Natural killer cell treated with Interleukin-12 subunit alpha and Interleukin-12 subunit beta and Interleukin-15 and Interleukin-18, amount 100 ng/mL, for 72 hours (primary cell): ENCODE measurements at places on chromosomes 6 and 20. TPM values are rescaled to one million over a fixed set of nuclear protein-coding genes. Genes with fewer than 3 reads are reported as not detected.

DNA sequence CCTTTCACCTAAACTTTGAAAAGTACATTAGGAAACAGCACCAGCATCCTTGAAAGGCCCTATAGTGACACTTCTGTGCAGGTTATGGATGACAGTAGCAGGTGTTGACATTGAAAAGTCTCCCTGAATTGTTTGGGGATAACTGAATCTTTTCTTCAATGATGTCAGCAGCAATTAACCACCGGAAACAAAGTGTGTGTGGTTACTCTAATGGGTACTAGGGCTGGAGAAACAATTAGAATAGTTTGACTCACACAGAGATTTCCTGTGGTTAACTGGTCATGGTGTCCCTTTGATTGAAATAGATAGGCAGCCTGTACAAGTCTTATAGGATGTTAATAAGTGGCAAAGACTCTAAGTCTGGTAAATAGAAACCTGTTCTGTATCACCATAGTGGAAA, 189.1 kb downstream of the TBX18 start:
- no peaks in the 10 kb centered on the region for H3K27me3 ChIP-seq
- peaks cover 2% of the 10 kb centered on the region for H3K4me1 ChIP-seq
- H3K4me3 ChIP-seq = no peak overlapping the region
- no peaks in the 10 kb centered on the region for H3K36me3 ChIP-seq
- no peak for DNase-seq

- H3K4me3 ChIP-seq = no peak overlapping the region
- H3K36me3 ChIP-seq = no peaks in the 10 kb centered on the region
- H3K4me1 ChIP-seq = peaks cover 23% of the 10 kb centered on the region
- peaks cover 2% of the 10 kb centered on the region for H3K27me3 ChIP-seq
- DNase-seq = no peak
- no peak overlapping the region for H3K27ac ChIP-seq
Observed at GRCh38 chr6:42729731-42730130, 7.3 kb upstream of the PRPH2 start.

- H3K27me3 ChIP-seq = peaks cover 4% of the 10 kb centered on the region
- H3K4me3 ChIP-seq = no peak overlapping the region
- H3K4me1 ChIP-seq = no peaks in the 10 kb centered on the region
Observed at GRCh38 chr6:147170269-147170668, 33.9 kb upstream of the STXBP5 start.

- no peak for DNase-seq
- no peaks in the 10 kb centered on the region for H3K4me1 ChIP-seq
- H3K4me3 ChIP-seq = no peak overlapping the region
- no peaks in the 10 kb centered on the region for H3K27me3 ChIP-seq
- H3K36me3 ChIP-seq = no peaks in the 10 kb centered on the region
Observed at GRCh38 chr6:140281236-140281635, 906.8 kb upstream of the CITED2 start.

DNA sequence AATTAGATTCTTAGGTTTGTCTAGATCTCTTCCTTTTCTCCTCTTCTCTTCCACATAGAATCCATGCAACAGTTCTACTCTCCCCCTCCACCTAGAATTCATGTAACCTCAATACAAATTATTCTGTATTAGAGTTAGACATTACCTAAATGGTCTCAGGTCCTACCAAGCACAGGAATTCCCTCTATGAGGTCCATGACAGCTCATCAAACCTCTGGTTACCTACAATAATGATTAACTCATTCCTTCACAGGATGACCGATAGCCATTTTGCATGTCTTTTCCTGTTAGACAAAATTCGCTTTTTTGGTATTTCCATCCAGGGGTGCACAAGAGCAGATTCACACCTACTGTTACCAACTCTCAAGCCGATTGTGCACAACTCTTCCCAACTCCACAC, 27.4 kb upstream of the BMP2 start:
- no peak overlapping the region for H3K27ac ChIP-seq
- no peak for DNase-seq
- H3K4me1 ChIP-seq = no peaks in the 10 kb centered on the region
- H3K27me3 ChIP-seq = peaks cover 6% of the 10 kb centered on the region
- H3K36me3 ChIP-seq = no peaks in the 10 kb centered on the region

GRCh38 chr6:156396068-156396771, 381.0 kb upstream of the ARID1B start:
- no peak for DNase-seq
- H3K4me1 ChIP-seq = peaks cover 18% of the 10 kb centered on the region
- peak overlapping the region; percentile 43 for H3K27ac ChIP-seq

GRCh38 chr6:160391419-160392116, 43.4 kb downstream of the SLC22A3 start:
- H3K36me3 ChIP-seq = peaks cover 6% of the 10 kb centered on the region
- H3K4me1 ChIP-seq = no peaks in the 10 kb centered on the region

DNA sequence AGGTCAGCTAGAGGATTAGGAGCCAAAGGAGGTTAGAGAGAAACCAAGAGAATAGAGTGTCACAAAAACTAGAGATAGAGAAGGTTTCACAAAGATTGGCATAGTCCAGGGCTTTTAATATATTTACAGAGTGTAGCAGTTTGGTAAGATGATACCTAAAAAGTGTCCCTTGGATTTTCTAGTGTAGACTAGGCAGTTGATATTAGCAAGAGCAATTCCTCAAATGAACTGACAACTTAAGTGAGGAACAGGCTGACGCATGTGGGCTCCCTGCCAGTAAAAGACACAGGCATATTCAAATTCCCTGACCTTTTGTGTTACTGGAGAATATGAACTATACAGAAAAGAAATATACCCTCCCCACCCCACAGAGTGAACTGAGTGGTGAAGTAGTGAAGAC, 40.1 kb downstream of the VTA1 start:
- no peak overlapping the region for H3K27ac ChIP-seq
- no peak overlapping the region for H3K4me3 ChIP-seq
- DNase-seq = no peak
- H3K36me3 ChIP-seq = peaks cover 11% of the 10 kb centered on the region
- peaks cover 4% of the 10 kb centered on the region for H3K4me1 ChIP-seq
- H3K27me3 ChIP-seq = no peaks in the 10 kb centered on the region

The TMC2 gene
- not detected for total RNA-seq

- H3K27ac ChIP-seq = no peak overlapping the region
- no peaks in the 10 kb centered on the region for H3K4me1 ChIP-seq
- no peaks in the 10 kb centered on the region for H3K36me3 ChIP-seq
- DNase-seq = no peak
- peaks cover 12% of the 10 kb centered on the region for H3K27me3 ChIP-seq
Observed at GRCh38 chr6:168666170-168666569, 225.2 kb downstream of the SMOC2 start.

The GSTA3 gene
- not detected for total RNA-seq

The TPBG gene
- total RNA-seq = 0.07 TPM

- H3K27me3 ChIP-seq = no peaks in the 10 kb centered on the region
- H3K4me1 ChIP-seq = peaks cover 54% of the 10 kb centered on the region
- peak overlapping the region; percentile 90 for H3K4me3 ChIP-seq
- peaks cover 40% of the 10 kb centered on the region for H3K36me3 ChIP-seq
Observed at GRCh38 chr6:25136854-25137253, 142.3 kb upstream of the CARMIL1 start.

DNA sequence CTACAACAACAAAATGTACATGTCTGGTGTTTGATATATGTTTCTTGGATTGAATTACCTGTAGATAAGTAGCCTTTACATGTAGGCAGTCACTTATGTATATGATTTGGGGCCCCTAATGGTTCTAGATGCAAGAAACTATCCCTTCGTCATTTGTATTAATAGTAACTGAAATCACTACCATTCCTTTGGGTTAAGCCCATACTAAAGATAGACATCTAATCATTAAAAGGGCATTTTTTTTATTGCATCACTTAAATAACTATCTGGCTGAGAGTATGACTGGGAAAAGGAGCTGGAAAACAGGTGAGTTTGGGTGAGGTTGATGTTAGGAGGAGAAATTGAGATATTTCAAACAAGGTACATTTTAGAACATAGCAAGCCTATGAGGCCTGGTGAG, 213.5 kb upstream of the PLN start:
- H3K27me3 ChIP-seq = no peaks in the 10 kb centered on the region
- H3K27ac ChIP-seq = no peak overlapping the region
- no peak overlapping the region for H3K4me3 ChIP-seq
- peaks cover 4% of the 10 kb centered on the region for H3K36me3 ChIP-seq
- no peak for DNase-seq
- no peaks in the 10 kb centered on the region for H3K4me1 ChIP-seq

The MYCT1 gene
- total RNA-seq = not detected

- no peaks in the 10 kb centered on the region for H3K36me3 ChIP-seq
- DNase-seq = no peak
- peak overlapping the region; percentile 77 for H3K27ac ChIP-seq
- peaks cover 22% of the 10 kb centered on the region for H3K4me1 ChIP-seq
Observed at GRCh38 chr20:63273635-63274380, 1.2 kb downstream of the ARFGAP1 start.

DNA sequence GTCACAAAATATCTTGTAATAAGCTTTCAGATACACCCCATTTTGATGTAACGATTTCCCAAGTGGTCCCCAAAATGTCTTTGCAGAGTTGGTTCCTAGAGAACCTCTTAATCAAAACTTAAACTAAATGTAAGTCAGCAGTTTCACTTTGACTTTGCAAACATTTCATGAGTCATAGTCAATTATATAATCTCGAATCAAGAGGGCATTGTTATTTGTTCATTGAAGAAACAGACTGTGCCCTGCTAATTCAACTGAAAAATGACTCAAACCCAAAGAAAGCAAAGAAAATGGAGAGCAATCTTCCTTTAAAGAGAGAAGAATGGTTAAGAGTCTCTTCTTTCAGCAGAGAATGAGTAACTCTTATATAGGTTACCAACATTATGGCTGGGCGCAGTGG, 58.3 kb downstream of the IPCEF1 start:
- H3K36me3 ChIP-seq = no peaks in the 10 kb centered on the region
- H3K27ac ChIP-seq = no peak overlapping the region
- DNase-seq = no peak
- no peaks in the 10 kb centered on the region for H3K27me3 ChIP-seq
- peaks cover 13% of the 10 kb centered on the region for H3K4me1 ChIP-seq
- H3K4me3 ChIP-seq = no peak overlapping the region

GRCh38 chr20:1734269-1734858, 76.8 kb upstream of the SIRPG start:
- no peaks in the 10 kb centered on the region for H3K4me1 ChIP-seq
- no peak for DNase-seq
- no peaks in the 10 kb centered on the region for H3K36me3 ChIP-seq
- H3K4me3 ChIP-seq = no peak overlapping the region
- no peak overlapping the region for H3K27ac ChIP-seq
- H3K27me3 ChIP-seq = peaks cover 15% of the 10 kb centered on the region

- no peak for DNase-seq
- peaks cover 16% of the 10 kb centered on the region for H3K27me3 ChIP-seq
Observed at GRCh38 chr6:87806099-87806498, 104.1 kb upstream of the AKIRIN2 start.

DNA sequence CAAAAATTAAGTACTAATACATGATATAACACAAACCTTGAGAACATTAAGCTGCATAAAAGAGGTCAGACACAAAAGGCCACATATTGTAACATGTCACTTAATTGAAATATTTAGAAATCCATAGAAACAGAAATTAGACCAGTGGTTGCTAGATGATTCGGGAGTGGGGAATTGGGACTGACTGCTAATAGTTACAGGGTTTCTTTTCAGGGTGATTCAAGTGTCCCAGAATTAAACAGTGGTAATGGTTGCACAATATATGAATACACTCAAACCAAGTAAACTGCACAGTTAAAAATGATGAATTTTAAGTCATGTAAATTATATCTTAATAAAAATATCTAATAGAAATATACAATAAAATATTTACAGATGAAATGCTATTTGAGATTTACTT, 174.5 kb downstream of the WDR27 start:
- H3K4me1 ChIP-seq = no peaks in the 10 kb centered on the region
- H3K27me3 ChIP-seq = no peaks in the 10 kb centered on the region
- DNase-seq = no peak
- no peak overlapping the region for H3K27ac ChIP-seq

- H3K27me3 ChIP-seq = no peaks in the 10 kb centered on the region
- H3K4me3 ChIP-seq = no peak overlapping the region
- H3K36me3 ChIP-seq = no peaks in the 10 kb centered on the region
- H3K27ac ChIP-seq = no peak overlapping the region
- DNase-seq = no peak
Observed at GRCh38 chr6:170038251-170038650, 252.6 kb downstream of the DLL1 start.

- H3K4me3 ChIP-seq = no peak overlapping the region
- DNase-seq = no peak
- no peaks in the 10 kb centered on the region for H3K36me3 ChIP-seq
- no peaks in the 10 kb centered on the region for H3K27me3 ChIP-seq
Observed at GRCh38 chr6:119226089-119226488, 123.5 kb downstream of the MAN1A1 start.

- DNase-seq = no peak
- peak overlapping the region; percentile 77 for H3K27ac ChIP-seq
- peaks cover 8% of the 10 kb centered on the region for H3K36me3 ChIP-seq
- no peak overlapping the region for H3K4me3 ChIP-seq
- H3K27me3 ChIP-seq = no peaks in the 10 kb centered on the region
- H3K4me1 ChIP-seq = peaks cover 13% of the 10 kb centered on the region
Observed at GRCh38 chr20:7981374-7981773, 38.2 kb downstream of the TMX4 start.
